ENCODE measurements at places on chromosomes 13 and 19.

DNA sequence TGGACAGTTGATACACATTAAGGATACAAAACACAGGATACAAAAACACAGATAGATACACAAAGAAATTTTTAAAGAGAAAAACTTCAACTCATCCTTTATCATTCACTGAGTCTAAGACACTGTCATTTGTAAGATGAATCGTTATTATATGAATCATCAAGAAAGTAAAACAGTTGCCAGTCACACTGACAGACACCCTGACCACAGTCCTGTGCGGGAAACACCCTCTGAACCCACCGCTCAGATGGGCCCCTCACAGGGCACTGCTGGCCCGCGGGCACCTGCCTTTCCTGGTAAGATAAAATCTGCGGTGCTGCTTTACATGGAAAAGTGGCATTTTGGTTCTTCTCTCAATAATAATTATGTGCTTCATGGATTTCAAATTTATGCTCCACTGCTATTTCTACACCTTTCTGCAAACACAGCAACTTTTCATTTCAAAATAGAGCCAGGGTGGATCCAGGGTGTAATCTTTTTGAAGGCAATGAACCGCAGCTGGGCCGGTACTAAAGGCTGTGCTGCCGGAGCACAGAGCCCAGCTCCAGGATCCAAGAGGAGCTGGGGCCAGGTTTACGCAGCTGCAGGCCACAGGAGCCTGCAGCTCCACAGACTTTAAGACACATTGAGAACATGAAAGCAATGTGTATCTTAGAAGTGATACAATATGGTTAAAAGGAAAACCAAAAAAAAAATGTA, 76.8 kb downstream of the TUBGCP3 start:
- DNase-seq: no peak

DNA sequence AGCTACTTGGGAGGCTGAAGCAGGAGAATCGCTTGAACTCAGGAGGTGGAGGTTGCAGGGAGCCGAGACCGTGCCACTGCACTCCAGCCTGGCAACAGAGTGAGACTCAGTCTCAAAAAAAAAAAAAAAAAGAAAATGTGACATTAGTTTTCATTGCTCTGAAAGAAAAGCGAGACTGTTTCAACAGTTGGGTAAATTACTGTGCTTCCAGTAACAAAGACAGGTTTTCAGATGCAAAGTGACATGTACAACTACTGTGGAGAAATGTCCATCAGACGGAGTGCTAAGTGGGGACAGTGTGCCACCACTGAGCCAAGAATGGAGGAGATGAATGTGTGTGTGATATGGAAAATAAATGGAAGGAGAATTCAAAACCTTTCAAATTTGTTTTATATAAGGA, 24.2 kb upstream of the SLC15A1 start:
- DNase-seq: no peak

DNA sequence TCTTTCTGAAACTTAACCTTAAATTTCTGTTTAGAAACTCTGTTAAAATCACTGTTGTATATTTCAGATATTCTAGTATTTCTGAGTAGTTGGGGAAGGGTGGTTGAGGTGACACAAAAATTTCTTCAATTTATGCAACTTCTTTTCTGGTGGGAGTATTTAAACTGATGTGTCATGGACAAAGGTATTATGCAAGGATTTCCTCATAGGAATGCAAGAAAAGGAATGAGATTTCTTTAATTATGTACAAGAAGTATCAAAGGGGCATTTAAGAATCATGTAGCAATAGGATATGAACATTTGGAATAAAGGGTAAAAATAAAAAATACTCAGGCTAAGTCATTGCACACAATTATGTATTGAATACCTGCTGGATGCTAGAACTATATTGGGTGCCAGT, 575.8 kb upstream of the KLF12 start:
- no peak for DNase-seq

- DNase-seq: no peak
Measured at GRCh38 chr19:51119101-51119500, 5.6 kb upstream of the SIGLEC9 start.

DNA sequence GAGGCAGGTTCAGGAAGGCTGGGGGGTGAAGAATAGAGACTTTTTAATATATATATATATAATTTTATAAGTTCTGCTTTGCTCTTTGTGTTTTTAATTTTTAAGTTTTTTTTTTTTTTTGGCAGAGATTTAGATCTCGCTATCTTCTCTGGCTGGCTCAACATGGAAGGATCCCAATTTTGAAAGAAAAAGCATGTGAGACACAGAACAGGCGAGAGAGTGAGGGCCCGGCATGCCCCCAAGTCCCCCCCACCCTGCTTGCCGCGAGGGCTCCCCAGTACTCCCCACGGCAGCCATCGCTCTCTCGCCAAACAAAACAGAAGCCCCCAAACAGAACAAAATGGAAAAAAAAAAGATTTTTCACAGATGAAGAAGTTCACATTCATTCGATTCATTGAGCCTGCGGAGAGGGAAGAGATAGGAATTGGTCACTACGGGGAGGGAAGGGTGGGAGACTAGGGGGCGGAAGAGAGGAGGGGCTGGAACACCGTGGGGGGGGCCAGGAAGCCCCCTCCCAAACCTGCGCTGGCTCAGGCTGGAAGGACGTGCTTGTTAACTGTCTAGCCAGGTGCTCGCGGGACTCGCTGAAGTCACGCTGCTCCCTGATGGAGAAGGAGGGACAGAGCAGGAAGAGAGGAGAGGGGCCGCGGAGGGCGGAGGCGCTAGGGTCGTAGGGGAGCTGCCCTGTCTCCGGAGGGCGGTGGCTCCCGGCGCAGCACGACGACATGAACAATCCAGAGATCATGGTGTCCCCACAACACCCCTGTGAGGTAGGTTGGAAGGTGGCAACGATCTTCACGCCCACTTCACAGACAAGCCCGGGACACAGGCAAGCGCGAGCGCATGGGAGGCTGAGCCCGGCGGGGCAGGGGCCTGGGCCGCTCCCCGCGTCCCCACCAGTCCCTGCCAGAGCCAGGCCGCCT, 10.6 kb downstream of the KHSRP start:
- DNase-seq: no peak

GRCh38 chr19:32404933-32405430, 588 bp upstream of the DPY19L3 start:
- DNase-seq: peak; percentile 2

DNA sequence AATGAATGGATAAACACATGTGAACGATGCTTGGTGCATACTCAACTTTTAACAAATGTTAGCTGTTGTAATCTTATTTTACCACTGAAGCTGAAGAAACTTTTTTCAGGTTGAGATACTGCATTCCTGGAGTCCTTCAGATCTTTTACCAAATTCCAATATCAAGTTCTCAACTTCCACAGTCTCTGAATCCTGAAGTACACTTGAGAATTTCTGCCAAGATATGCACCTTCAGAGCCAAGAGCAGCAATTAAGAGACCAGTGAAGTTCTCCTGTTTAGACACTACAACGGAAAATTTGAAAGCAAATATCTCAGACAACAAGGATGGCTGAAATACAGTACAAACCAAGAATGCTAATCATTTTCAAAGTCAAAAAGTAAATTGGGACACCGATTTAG, 84.6 kb upstream of the MTIF3 start:
- DNase-seq: no peak

DNA sequence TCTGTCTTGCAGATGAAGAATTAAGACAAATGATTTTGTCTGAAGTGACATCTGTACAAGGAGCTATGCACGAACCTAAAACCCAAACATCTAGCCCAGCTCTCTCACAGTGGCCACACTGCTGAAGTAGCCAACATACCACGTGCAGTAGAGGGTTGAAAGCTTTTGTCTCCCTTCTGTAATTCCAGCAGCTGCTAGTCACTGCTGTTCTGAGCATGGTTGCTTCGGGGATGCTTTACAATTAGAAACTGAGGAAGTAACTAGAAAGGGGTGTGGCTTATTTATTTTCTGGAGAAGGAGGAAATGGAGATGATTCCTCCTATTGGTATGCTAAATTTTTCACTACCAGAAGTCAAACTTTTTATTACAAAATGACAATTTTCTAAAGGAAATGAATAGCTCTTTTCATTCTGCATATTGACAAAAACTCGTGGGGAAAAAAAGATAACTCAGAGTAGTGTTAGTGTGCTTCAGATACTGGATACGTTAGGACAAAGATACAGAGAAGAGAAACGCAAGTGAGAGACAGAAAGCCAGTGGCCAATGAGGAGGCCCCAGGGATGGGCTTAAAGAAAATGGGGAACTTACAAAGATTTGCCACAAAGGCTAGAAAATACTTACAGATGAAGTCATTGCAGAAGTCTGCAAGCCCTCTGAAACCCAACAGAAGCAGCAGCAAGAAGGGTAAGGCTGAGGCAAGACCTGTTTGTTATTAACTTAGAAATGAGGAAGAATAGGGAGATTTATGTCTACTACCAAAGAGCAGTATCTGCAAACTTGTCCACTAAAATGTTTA, 192.7 kb upstream of the MIR17HG start:
- DNase-seq: no peak

DNA sequence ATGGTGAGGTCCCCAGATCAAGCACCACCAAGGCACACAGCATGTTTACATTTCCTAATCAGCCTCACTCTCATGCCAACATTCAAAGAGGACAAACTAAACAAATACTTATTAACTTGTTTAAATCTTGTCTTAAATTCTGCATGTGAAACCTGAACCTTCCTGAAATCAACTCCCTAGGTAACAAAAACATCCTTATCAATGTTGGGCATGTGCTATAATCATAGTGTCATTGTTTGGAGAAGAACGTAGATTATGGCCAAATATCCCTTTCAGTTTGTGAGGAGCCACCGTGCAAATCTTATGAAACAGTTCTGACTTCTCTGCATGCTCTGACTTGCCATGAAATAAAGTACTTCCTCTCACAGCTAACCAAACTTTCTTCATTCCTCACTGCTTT, 123.8 kb downstream of the NDFIP2 start:
- DNase-seq: no peak

- DNase-seq: no peak
Measured at GRCh38 chr19:40225440-40226305, 816 bp downstream of the CCNP start.

GRCh38 chr13:76213423-76213904, 577.3 kb downstream of the LMO7 start:
- DNase-seq: no peak

GRCh38 chr19:53871454-53871853, 3.8 kb downstream of the MYADM start:
- DNase-seq: no peak

DNA sequence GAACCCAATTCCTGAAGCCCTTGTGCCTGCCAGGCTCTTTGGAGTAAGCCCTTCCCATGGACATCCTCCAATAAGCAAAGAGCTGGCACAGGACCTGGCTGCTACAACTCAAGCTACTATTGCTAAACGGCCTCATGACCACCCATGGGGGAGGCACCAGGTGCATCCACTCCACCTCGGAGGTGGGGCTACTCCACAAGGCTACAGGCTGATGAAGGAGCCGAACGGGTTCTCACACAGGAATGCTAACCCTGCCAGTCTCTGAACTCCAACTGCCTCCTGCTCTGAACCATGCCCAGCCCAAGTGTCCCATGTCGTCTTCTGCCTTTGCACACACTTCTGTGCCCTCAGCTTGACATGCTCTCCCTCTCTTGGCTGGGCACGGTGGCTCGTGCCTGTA, 10.0 kb downstream of the SYMPK start:
- no peak for DNase-seq

- DNase-seq: peak; percentile 51
Measured at GRCh38 chr19:54188215-54188871, 1.0 kb downstream of the MBOAT7 start.

GRCh38 chr19:46296722-46297461, at the start of gene HIF3A:
TSS of gene HIF3A (plus strand) at chr19:46297042. CDS start at chr19:46297077, 35 bp downstream.
- DNase-seq: no peak

DNA sequence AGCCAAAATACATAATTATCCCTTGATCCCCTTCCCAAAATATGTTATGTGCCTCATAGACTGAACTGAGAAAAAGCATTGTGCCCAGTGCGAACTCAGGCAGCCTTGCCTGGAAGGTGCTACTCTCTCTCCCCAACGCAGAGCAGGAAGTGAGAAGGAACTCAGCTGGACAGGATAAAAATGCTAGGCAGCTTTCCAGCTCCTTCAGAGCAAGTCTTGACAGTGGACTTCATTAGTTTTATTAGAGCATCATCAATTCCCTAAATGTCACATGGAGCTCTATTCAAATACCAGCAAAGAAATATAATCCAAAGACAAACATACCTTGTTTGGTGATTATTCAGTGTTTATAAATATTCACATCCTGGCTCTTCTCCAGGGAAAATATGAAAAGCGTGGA, 202.4 kb downstream of the RFC3 start:
- DNase-seq: no peak

- no peak for DNase-seq
Measured at GRCh38 chr19:50628551-50628950, 11.1 kb downstream of the SYT3 start.

Data from effector CD4-positive, alpha-beta T cell (primary cell).